ENCODE measurements at places on chromosomes 4 and X. TPM values are rescaled to one million over a fixed set of nuclear protein-coding genes. Genes with fewer than 3 reads are reported as not detected.

- no peak for DNase-seq
Observed at GRCh38 chrX:1442724-1443367, 9.9 kb downstream of the ASMTL start.

CACNA1F gene
- 1.0 TPM for total RNA-seq

NSG1 gene
- 6.1 TPM for total RNA-seq

- no peak for DNase-seq
Observed at GRCh38 chrX:134780908-134781307, 122.6 kb upstream of the PLAC1 start.

DNA sequence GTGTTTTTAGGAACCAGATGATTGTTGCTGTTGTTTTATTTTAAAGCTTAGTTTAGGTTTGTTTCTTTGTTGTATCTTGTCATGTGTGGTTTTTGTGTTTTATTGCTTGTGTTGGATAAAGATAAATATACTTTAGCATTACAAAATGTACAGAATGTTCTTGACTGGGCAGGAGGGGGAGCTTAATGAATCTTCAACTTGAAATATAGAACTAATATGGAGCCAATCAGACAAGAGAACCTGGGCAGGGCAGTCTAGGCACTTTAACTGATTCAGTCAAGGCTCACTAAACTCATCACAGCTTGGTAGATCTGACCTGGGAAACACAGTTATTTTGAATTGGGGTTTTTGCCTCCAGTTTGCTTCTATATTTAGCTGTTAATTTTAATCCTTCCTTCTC lies 304.2 kb downstream of the ARHGAP24 start:
- no peak for DNase-seq

GAGE12H gene
- not detected for total RNA-seq

GCNA gene
- total RNA-seq: 7.1 TPM

RAB33B gene
- 18.6 TPM for total RNA-seq

DNA sequence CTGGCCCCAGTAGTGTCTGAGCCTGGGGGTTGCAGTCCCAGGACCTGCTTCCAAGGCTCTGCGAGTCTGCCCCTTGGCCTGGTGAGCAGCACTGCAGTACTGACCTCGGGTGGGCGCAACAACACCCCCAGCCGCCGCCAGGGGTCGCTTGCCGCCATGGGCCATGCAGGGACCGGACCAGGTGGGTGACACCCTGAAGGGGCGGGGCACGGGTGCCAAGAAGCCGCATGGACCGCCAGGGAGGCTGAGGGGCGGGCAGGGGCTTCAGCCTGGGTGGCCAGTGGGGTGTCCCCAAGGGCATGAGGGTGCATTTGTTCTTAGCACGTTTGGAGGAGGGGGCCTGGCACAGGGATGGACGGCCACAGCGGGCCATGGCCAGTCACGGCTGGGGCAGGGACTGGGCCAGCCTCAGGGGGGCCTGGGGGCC lies 25.0 kb downstream of the TACC3 start:
- peak; percentile 48 for DNase-seq

- DNase-seq: no peak
Observed at GRCh38 chrX:802846-803245, 172.3 kb downstream of the SHOX start.

DNA sequence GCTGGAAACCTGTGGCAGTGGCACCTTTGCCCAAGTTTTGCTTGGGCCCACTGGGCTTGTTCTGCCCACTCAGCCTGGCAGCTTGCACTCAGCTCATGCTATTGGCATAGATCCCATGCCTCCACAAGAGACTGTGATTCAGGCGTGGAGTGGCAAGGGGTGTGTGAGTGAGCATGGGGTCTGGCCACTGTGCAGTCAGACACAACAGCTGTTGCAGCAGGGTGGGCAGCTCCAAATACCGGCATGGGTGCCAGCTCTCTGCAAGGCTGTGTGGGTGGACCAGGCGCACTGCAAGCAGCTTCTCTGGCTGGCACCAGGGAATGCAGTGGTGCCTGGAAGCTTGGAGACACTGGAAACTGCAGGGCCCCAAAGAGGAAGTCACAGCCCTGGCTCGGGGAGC lies 27.4 kb upstream of the DIPK2B start:
- no peak for DNase-seq

DNA sequence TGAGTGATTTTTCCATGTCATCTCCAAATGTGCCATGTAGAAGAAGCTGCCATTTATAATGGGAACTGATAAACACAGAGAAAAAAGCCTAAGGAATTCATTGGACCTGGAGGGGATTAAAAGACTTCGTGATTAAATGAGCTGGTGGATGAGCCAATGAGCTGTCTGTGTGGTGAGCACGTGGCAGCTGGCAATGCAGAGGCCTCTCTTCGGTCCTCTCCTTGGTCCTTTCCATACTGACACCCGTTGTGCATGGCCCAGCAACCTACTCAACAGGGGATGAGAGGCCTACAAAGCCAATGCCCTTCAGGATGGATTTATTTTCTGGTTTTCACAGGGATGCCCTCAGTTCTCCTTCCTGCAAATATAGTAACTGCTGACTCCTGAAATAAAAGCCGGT lies 87.7 kb upstream of the STS start:
- no peak for DNase-seq

Data from tibial nerve (tissue), 4 donors.